Left cardiac atrium (tissue), 4 donors: ENCODE measurements at places on chromosomes 4 and X. TPM values are rescaled to one million over a fixed set of nuclear protein-coding genes. Genes with fewer than 3 reads are reported as not detected.

The OPN1LW gene
- total RNA-seq, result not detected

The TSPAN6 gene
- total RNA-seq, result 8.0 TPM

The CDKL5 gene
- total RNA-seq, result 8.1 TPM

The CLGN gene
- 58.2 TPM for total RNA-seq

The CCDC158 gene
- 0.68 TPM for total RNA-seq

The DCAF12L1 gene
- total RNA-seq, result not detected

The DGKK gene
- total RNA-seq, result not detected

The NHS gene
- total RNA-seq, result 2.0 TPM

The ARAP2 gene
- 4.8 TPM for total RNA-seq

The SLIT2 gene
- total RNA-seq, result 11.2 TPM

The PAGE4 gene
- not detected for total RNA-seq

The MAGEE1 gene
- 2.8 TPM for total RNA-seq

The ESX1 gene
- not detected for total RNA-seq
